Purkinje cell (primary cell): ENCODE measurements at places on chromosomes 4 and X. TPM values are rescaled to one million over a fixed set of nuclear protein-coding genes. Genes with fewer than 3 reads are reported as not detected.

The GPM6B gene
- polyA plus RNA-seq, result 176 and 218 TPM in 2 replicates

The SLC10A4 gene
- polyA plus RNA-seq, result 1.8 TPM in 1 of 2 replicates, not detected in the other

The PCSK1N gene
- polyA plus RNA-seq, result 12.2 and 25.7 TPM in 2 replicates

The ARX gene
- polyA plus RNA-seq, result 0.66 and 2.2 TPM in 2 replicates

The MAGEA2 gene
- polyA plus RNA-seq, result not detected in 2 replicates

The ARHGAP36 gene
- 1.7 TPM in 1 of 2 replicates, not detected in the other for polyA plus RNA-seq

The GLRB gene
- polyA plus RNA-seq, result 193 and 222 TPM in 2 replicates

The DMP1 gene
- polyA plus RNA-seq, result not detected in 2 replicates

The P2RY4 gene
- not detected in 2 replicates for polyA plus RNA-seq

The FAM13A gene
- polyA plus RNA-seq, result 21.9 and 31.1 TPM in 2 replicates

The FGFRL1 gene
- 0.74 and 0.75 TPM in 2 replicates for polyA plus RNA-seq

The MAGEC2 gene
- not detected in 2 replicates for polyA plus RNA-seq

The SORCS2 gene
- 5.2 and 8.3 TPM in 2 replicates for polyA plus RNA-seq

The HSFX3 gene
- 0.20 and 0.27 TPM in 2 replicates for polyA plus RNA-seq

The SLC2A9 gene
- polyA plus RNA-seq, result not detected in 2 replicates

The RADX gene
- 1.2 TPM in 1 of 2 replicates, not detected in the other for polyA plus RNA-seq

The SOWAHD gene
- not detected in 2 replicates for polyA plus RNA-seq

The CT45A1 gene
- not detected in 2 replicates for polyA plus RNA-seq
